Activated CD4-positive, alpha-beta memory T cell treated with anti-CD3 and anti-CD28 coated beads for 36 hours (primary cell): ENCODE measurements at places on chromosomes 4 and X.

DNA sequence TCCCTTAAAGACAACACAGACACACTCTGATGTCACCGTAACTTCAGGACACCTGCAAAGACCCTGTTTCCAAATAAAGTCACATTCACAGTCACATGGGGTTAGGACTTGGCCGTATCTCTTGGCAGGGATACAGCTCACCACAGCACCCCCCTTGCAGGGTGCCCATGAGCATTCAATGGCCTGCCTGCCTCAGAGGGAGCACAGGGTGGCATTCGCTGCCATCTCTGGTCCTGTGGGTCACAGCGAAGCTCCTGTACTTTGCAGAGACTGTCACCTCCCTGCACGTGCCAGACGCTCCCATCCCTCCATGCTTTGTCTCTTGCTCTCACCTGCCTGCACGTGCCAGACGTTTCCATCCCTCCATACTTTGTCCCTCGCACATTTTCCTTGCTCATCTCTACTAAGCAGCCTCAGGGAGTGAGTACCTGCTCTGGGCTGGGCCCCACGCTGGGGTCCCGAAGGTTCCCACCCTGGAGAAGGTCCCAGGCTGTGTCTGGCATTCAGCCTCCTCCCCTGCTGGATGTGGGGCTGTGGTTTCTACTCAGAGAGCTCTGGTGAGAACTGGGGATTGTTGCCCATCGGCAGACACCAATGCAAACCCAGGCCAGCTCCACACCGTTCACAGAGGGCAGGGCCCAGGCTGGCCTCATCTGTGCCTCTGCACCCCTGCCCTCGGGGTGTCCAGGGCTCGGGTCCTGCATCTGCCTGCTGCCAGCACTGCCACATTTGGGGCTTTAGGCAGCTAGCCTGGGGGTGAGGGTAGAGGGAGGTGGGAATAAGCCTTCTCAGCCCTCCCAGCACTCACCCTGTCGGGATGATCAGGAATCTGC is 15.8 kb downstream of the HTRA3 start:
- no peaks in the 10 kb centered on the region for H3K4me1 ChIP-seq
- no peak overlapping the region for H3K4me3 ChIP-seq
- H3K27ac ChIP-seq, result no peak overlapping the region
- DNase-seq, result no peak

GRCh38 chr4:185467101-185467500 is 4.4 kb downstream of the CCDC110 start:
- no peak overlapping the region for H3K27ac ChIP-seq
- H3K4me1 ChIP-seq, result peaks cover 4% of the 10 kb centered on the region
- no peaks in the 10 kb centered on the region for H3K36me3 ChIP-seq
- peaks cover 7% of the 10 kb centered on the region for H3K27me3 ChIP-seq
- no peak for DNase-seq

GRCh38 chrX:96791559-96791958 is 92.1 kb upstream of the RPA4 start:
- H3K27ac ChIP-seq, result no peak overlapping the region
- H3K4me3 ChIP-seq, result no peak overlapping the region
- H3K27me3 ChIP-seq, result no peaks in the 10 kb centered on the region
- no peaks in the 10 kb centered on the region for H3K4me1 ChIP-seq
- no peaks in the 10 kb centered on the region for H3K36me3 ChIP-seq
- no peak for DNase-seq

DNA sequence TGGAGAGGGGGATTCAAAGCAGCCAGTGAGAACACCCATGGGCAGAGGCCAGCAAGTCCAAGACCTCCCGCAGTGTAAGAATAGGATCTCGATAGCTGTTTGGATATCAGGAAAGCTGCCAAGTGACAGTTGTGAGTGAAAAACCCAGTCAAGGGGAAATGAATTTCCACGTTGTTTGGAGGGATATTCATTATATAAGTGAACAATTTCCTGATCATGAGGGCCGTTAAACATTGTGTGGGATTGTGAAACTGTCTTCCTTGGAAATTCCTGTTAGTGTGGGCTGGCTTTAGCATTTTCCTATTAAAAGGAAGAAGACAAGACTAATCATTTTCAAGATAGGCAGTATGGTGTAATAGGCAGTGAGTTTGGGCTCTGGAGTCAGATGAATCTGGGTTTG is 15.0 kb downstream of the CLDN2 start:
- peaks cover 5% of the 10 kb centered on the region for H3K4me1 ChIP-seq
- H3K4me3 ChIP-seq, result no peak overlapping the region
- H3K36me3 ChIP-seq, result no peaks in the 10 kb centered on the region
- H3K27ac ChIP-seq, result no peak overlapping the region
- no peak for DNase-seq

- H3K36me3 ChIP-seq, result peaks cover 7% of the 10 kb centered on the region
- no peak within 1 kb of the TSS for H3K4me3 ChIP-seq
- H3K27me3 ChIP-seq, result no peaks in the 10 kb centered on the region
- peaks cover 32% of the 10 kb centered on the region for H3K4me1 ChIP-seq
- no peak within 1 kb of the TSS for H3K27ac ChIP-seq
Measured at GRCh38 chr4:121164291-121164690, at the start of gene TNIP3. TSS of gene TNIP3 (minus strand) at chr4:121164321. CDS start at chr4:121164125, 196 bp downstream.

- DNase-seq, result no peak
- H3K36me3 ChIP-seq, result no peaks in the 10 kb centered on the region
- H3K27me3 ChIP-seq, result peaks cover 11% of the 10 kb centered on the region
- no peak overlapping the region for H3K4me3 ChIP-seq
- H3K27ac ChIP-seq, result no peak overlapping the region
Measured at GRCh38 chr4:16110661-16111290, 27.0 kb upstream of the PROM1 start.

DNA sequence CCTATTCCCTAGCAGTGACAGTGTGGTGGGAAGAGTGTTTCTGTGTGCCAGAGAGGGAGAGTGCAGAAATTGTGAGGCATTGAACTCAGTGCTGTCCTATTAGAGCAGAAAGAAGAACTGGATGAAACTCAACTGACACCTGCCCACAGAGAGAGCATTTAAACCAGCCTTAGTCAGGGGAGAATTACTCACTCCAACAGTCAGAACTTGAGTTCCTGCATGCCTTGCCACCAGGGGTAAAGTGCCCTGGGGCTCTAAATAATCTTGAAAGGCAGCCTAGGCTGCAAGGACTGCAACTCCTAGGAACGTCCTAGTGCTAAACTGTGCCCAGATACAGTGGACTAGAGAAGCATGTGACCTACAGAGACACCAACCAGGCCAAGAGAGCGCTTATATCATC is 12.8 kb downstream of the CYSLTR1 start:
- no peak overlapping the region for H3K4me3 ChIP-seq
- no peaks in the 10 kb centered on the region for H3K36me3 ChIP-seq
- H3K27me3 ChIP-seq, result no peaks in the 10 kb centered on the region
- H3K27ac ChIP-seq, result no peak overlapping the region
- peak; percentile 47 for DNase-seq

- peaks cover 2% of the 10 kb centered on the region for H3K36me3 ChIP-seq
- no peak for DNase-seq
- no peaks in the 10 kb centered on the region for H3K4me1 ChIP-seq
- H3K27ac ChIP-seq, result no peak overlapping the region
Measured at GRCh38 chr4:99100876-99101275, 12.3 kb upstream of the ADH5 start.
